ENCODE measurements at places on chromosomes 7 and 10.

DNA sequence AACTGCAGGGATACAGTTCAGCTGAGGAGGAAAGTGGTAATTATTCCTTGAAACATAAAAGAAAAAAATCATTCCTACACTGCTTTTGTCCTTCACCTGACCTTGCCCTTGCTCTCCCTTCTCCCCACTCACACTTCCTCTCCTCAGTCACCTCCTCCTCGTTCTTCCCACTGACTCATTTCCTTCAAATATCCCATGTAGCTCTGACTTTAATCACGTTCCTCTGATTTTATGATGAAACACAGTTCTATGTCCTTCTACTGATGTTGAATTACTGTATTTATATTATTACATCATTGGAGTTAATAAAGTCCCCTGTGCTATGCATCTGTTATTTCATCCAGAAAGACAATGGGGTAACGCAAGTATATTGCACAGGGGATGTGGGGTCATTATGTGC is 575.6 kb downstream of the POM121L12 start:
- no peak for DNase-seq

- no peak for DNase-seq
These were observed 481.4 kb downstream of the GALNT17 start for GRCh38 chr7:71613313-71613712.

GRCh38 chr7:81648716-81649115 is 121.1 kb downstream of the HGF start:
- DNase-seq, result no peak

DNA sequence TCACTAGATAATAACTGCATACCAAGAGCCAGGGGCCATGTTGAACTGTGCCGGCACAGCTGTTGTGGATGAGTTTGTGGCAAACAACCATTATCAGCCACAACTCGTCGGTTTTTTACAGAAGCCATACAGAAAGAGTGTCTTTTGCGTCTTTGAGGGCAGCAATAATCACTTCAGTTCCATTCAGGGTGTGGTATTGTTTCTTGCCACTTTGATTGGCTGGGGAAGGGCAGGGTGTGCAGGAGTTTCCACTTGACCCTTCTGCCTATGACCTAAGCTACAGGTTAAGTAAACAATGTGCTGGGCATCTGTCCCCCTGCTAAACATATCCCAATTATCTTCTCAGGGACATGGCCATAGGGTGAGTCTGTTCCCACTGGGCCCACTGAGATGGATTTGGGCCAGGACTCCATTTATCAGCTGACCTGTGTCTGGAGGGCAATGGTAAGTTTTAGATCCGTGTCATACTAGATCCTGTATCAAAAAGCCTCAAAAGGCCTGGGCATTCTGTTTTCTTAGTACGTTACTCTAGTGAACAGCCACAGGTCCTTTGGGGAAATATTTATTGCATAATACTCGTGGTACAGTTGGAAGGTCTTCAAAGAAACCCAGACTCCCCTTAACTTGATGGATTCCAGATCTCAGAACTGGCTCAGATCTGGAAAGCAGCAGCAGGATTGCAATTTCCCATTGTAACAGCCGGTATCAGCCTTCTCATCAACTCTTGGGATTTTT is 15.9 kb downstream of the ZNF3 start:
- DNase-seq, result no peak

GRCh38 chr10:64648915-64649314 is 1127.7 kb downstream of the REEP3 start:
- DNase-seq, result no peak

DNA sequence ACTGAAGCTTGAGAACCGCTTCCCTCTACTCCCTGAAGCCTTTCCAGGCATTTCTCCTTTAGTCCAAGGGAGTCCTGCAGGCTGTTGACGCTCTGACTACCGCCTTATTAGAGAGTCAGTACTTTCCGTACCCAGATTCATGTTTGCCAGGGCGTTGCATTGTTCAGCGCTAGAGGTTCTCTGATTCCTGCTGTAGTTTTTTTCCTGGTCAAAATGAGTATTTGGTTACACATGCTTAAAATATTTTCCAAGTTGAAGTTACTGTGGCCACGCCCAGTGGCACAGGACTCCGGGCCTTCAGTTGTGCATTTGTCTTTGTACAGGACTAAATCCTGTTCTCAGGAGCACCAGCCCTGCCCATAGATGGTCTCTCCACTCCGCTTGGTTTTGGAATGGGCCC is 7.9 kb downstream of the MTURN start:
- no peak for DNase-seq

DNA sequence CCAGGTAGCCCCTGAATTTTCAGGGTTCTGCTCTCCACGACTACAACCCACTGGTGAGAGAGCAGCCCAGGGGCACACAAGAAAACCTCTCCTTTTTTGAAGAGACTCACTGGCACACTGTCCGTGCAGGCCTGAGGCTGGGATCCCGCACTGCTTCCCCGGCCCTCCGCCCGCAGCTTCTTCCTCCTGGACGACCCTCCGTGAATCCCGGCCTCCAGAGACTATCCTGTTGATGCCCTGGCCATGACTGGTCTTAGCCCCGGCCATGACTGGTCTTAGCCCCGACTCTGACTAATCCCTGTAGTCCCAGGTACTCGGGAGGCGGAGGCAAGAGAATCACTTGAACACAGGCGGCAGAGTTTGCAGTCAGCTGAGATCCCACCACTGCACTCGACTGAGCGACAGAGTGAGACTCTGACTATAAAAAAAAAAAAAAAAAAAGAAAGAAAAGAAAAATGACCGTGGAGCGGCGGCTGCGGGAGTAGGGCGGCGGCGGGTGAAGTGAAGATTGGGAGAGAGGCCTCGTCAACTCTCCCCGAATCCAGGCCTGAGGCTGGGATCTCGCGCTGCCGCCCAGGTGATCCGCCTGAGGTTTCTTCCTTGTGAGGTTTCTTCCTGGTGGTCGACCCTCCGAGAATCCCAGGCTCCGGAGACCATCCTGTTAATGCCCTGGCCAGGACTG is 196.4 kb downstream of the ZNF716 start:
- DNase-seq, result no peak

DNA sequence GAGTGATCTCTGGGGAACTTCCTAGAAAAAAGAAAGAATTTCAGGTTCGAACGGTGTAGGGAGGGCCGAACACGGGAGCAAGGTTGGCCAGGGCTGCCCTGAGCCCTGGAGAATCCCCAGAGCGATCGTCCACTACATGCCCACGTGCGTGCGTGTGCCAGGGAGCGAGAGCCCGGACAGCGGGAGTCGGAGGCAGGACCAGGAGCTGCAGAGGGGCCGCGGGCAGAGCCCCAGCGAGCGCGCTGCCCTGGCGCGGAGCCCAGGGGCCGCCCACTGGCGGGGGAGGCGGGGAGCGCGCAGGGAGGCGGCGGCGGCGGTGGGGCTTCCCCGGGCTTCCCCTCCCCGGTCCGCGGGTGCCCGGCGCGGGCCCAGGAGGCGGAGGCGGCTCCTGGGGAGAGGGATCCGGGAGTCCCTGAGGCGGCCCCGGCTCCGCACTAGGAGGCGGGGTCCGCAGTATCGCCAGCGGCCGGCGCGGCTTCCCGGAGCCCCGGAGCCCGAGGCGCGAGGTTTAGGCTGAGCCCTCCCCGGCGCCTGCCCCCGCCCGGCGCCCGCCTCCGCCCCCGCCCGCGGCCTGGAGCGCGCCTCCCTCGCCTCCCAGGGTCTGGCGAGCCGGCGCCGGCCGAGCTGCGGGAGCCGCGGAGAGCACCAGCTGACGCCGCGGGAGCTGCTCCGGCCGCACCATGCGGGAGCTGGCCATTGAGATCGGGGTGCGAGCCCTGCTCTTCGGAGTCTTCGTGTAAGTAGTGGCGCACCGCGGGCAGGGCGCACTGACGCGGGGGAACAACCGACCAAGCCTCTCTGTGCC is at the start of gene PLPP4:
Gene PLPP4, plus strand, starts transcription at position 602 of the 805 bp plus-strand sequence. Its CDS starts 79 bp downstream, at position 681.
- no peak for DNase-seq

DNA sequence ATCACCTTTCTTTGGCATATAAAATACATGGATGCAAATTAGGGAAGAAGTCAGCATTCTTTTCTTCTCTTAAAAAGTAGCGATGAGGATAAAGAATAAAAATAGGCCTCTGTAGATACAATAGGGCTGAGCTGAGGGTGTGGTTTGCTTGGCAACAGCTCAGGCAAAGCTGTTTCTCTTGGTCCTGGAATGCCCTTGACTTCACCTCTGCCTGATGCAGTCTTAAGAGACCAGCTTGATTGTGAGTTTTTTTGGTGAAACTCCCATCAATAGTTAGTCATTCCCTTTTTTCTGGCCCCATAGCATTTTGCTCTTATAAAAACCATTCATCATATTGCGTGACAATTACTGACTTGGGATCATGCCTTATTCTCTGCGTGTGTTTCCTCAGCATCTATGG is 42.1 kb upstream of the MKLN1 start:
- no peak for DNase-seq

- DNase-seq, result no peak
These were observed 57.7 kb downstream of the STEAP1B start for GRCh38 chr7:22442187-22442881.

- DNase-seq, result no peak
These were observed 102.9 kb upstream of the MYO3A start for GRCh38 chr10:25831080-25831479.

DNA sequence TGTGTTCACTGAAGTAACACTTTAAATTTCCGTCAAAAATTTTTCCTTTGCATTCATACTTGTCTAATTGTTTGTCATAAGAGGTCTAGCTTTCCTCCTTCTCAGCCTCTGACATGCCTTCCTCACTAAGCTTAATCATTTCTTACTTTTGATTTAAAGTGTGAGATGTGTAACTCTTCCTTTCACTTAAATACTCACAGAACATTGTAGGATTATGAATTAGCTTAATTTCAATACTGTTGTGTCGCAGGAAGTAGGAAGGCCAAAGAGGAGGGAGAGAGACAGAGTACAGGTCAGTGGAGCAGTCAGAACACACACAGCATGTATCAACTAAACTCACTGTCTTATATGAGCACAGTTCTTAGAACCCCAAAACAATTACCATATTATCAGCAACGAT is 99.0 kb downstream of the SRPK2 start:
- DNase-seq, result no peak

- no peak for DNase-seq
These were observed 32.3 kb downstream of the GARS1 start for GRCh38 chr7:30627026-30627425.

DNA sequence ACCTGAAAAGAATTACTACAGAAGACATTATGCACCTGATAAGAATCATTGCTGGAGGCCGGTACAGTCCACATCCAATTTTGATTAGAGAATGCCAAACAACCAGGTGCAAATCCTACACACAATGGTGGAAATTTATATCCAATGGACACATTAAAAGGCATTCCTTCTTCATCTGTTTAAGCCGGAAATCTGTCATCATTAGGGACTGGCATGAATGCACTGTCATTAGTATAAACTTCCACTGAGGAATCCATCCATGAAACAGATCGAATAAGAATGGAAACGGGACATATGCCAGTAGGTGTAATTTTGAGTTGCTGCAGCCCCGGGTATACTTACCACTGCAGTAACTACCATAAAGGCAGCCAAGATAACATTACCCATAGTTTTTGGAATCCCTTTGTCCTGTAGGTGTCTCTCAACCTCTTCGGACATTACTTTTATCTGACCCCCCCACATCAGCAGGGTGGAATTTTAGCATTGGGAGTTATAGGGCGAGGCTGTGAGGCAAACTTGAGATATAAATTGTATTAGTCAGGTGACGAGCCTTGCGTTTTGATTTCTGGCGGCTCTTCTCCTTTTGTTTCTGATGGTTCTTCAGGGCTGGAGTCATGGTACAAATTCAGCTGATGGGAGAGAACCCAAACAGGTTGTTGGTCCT is 36.5 kb upstream of the AKR1C2 start:
- DNase-seq, result no peak

DNA sequence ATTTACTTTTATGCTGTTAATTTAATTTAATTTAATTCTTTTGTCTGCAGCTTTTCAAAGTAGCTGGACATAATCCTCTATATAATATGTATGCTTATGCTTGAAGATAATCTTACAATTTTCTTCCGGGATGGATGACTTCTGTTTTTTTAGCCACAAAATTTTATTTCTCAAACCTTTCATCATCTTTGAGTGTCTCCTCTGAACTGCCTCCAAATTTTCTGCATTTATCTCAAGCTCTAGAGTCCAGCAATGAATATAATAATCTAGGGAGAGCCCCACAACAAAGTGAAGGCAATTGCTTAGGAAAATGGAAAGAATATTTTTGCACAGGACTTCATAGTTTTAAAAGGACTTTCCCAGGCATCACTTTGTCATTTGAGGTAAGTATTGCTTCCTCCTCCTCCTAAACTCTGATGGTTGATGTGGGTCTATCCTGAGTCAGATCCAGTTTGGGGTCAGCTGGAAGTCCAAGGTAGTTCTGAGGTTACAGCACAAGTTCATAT is 53.7 kb upstream of the FAM3C start:
- no peak for DNase-seq

GRCh38 chr10:119313644-119314043 is 106.3 kb downstream of the GRK5 start:
- DNase-seq, result no peak

- no peak for DNase-seq
These were observed 52.6 kb downstream of the BICC1 start for GRCh38 chr10:58565271-58565670.

DNA sequence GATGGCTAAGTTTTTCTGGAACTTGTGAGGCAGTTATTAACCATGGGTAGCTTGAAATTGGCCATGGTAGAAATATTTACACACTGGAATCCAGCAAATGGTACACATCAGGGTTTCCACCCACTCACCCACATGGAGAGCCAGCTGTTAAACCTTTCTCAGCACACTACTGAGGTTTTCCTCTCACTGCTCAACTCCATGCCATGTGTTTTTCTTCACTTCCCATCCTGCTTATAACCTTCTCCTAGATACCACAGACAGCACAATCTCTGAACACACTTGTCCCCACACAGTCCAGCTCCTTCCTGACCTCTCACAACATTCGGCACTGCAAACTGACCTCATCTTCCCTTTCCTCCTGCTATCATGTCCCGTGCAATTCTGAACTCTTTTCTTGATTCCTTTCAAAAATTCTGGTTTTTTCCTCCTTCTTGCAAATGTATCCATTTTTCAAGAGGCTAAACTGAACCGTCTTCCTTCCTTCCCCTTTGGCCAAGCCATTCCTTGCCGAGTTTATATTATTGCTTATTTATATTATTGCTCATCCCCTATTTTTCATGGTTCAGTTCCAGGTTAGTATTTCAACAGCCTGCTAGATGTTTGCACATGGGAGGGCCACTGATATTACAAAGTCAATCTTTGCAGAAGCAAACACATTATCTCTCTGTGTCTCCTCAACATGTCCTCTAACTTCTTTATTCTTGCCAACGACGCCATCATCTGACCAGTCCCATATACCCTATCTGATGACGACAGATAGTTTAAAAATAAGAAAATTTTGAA is 606.4 kb downstream of the SORCS1 start:
- no peak for DNase-seq

- DNase-seq, result no peak
These were observed 121.9 kb downstream of the PLPP4 start for GRCh38 chr10:120578890-120579289.

Data from activated naive CD4-positive, alpha-beta T cell (primary cell).